ENCODE measurements at places on chromosomes 3 and 15.

- DNase-seq: no peak
Observed at GRCh38 chr15:83053151-83053550, 13.9 kb downstream of the BTBD1 start.

- DNase-seq: no peak
Observed at GRCh38 chr3:114411190-114411668, 117.4 kb downstream of the TIGIT start.

GRCh38 chr3:44993471-44994205, 17.6 kb downstream of the EXOSC7 start:
- DNase-seq: no peak

GRCh38 chr15:57505056-57505715, 86.5 kb upstream of the MYZAP start:
- no peak for DNase-seq

GRCh38 chr15:101560722-101561583, 71.4 kb upstream of the PCSK6 start:
- no peak for DNase-seq

GRCh38 chr3:173977747-173978146, 580.2 kb downstream of the NLGN1 start:
- no peak for DNase-seq
